ENCODE measurements at places on chromosomes 4 and X.

- no peak overlapping the region for H3K4me3 ChIP-seq
- no peaks in the 10 kb centered on the region for H3K27me3 ChIP-seq
- no peaks in the 10 kb centered on the region for H3K4me1 ChIP-seq
- no peak overlapping the region for H3K27ac ChIP-seq
Observed at GRCh38 chrX:130497531-130497930, 95.7 kb downstream of the RBMX2 start.

GRCh38 chr4:5972571-5972970, 45.7 kb downstream of the C4orf50 start:
- peaks cover 2% of the 10 kb centered on the region for H3K27me3 ChIP-seq
- DNase-seq: no peak

DNA sequence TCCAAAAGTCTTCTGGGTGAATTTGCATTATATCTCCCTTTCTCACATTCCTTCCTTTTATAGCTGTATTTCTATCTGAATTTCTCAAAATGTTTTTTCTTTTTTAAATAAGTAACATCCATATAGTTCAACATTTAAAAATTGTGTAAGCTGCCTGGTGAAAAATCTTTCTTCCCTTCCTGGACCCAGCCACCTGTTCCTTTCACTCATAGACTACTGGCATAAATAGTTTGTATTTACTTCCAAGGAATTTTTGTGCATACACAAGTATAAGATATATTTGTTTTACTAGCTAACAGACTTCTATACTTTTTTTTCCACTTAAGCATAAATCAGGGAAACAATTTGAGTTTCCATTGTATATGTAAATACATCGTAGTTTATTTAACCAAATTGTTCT, 35.7 kb downstream of the PACRGL start:
- no peak overlapping the region for H3K4me3 ChIP-seq
- no peaks in the 10 kb centered on the region for H3K27me3 ChIP-seq
- no peak overlapping the region for H3K27ac ChIP-seq
- peaks cover 62% of the 10 kb centered on the region for H3K36me3 ChIP-seq

GRCh38 chr4:26055855-26056254, 141.8 kb downstream of the SMIM20 start:
- H3K4me1 ChIP-seq: no peaks in the 10 kb centered on the region
- H3K36me3 ChIP-seq: no peaks in the 10 kb centered on the region
- DNase-seq: no peak
- H3K4me3 ChIP-seq: no peak overlapping the region

GRCh38 chrX:12701628-12702027, 89.6 kb upstream of the PRPS2 start:
- H3K27ac ChIP-seq: no peak overlapping the region
- H3K27me3 ChIP-seq: no peaks in the 10 kb centered on the region
- no peaks in the 10 kb centered on the region for H3K4me1 ChIP-seq
- H3K36me3 ChIP-seq: no peaks in the 10 kb centered on the region
- peak; percentile 9 for DNase-seq
- no peak overlapping the region for H3K4me3 ChIP-seq

GRCh38 chrX:45434231-45434630, 233.6 kb upstream of the DIPK2B start:
- no peaks in the 10 kb centered on the region for H3K36me3 ChIP-seq
- no peak overlapping the region for H3K4me3 ChIP-seq
- no peaks in the 10 kb centered on the region for H3K4me1 ChIP-seq
- DNase-seq: no peak
- no peaks in the 10 kb centered on the region for H3K27me3 ChIP-seq
